ENCODE measurements at places on chromosomes 6 and 20.

DNA sequence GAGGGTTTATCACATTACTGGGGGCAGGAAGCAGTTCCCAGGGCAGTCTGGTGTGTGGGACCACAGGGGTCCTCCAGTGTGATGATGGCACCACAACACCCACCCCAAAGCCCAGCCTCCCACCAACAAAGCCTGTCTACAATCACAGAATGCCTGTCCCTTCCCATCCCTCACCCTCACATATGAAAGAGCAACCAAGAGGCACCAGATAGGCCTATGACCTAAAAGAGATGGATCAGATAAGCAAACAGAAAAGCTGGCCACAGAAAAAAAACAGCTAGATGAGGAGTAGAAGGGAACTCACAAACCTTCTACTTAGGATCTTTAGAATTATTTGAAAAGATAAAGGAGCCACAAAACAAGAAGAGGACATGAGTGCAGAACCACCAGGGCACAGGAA lies 54.3 kb downstream of the SERAC1 start:
- DNase-seq = no peak

- peak; percentile 48 for DNase-seq
Measured at GRCh38 chr6:7673063-7673536, 52.8 kb upstream of the BMP6 start.

DNA sequence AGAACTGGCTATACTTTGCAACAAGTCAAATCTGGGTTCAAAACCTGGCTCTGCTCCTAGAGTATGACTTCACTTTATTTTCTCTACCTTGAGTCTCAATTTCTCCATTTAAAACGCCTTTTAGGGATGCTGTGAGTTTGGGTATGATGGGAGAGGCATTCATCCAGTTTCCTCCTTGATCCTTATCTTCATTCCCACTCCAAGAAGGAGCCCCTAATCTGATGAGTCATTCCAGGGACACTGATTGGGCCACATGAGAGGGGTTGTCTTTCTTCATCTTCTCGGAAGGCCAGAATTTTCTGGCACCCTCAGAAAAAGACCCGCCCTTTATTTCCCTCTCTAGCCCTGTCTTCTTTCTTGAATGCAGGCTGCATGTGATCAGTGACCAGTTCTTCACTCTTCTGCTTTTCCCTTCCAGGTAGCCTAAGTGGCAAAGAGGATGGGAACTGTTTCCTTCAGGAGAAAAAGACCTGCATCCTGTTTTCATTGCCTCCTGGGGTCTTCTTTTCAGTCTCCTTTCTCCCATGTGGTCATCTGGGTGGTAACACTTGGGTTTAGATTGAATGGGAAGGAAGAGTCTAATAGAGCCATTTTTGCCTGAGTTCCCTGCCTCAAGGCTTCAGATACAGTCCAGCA lies 32.1 kb upstream of the PNRC1 start:
- DNase-seq = no peak

- no peak for DNase-seq
Measured at GRCh38 chr20:19969507-19970255, 47.5 kb upstream of the NAA20 start.

DNA sequence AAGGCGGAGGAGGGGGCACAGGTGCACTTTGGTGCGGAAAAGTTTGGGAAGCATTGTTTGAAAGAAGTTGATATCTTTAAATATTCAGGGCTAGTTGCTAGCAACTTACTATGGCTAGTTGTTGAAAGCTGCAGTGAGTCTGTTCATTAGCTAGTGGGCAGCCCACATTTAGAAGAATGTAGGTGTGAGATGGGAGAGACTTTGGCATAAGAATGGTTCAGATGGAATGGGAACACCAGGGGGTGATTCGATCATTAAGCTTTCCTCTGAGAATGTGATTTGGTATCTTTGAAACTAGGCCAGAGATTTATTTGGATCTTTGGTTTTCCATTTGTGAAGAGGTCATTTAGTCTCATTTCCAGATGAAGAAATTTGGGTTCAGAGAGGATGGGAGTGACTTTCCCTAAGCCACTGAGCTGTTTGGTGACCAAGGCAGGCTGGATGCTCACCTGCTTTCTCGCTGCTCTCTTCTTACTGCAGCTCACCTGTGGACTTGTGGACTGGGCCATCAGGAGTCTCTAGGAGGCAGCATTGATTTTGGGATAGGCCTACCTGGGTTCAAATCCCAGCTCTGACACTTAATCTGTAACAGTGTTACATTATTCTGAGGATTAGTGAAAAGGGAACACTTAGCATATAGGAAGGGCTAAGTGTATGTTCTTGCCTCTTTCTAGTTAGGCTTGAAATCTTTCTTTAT lies 62.9 kb downstream of the CARMIL1 start:
- no peak for DNase-seq

- DNase-seq = peak; percentile 30
Measured at GRCh38 chr20:13017235-13017634, 8.5 kb downstream of the SPTLC3 start.

GRCh38 chr6:44122801-44123200 lies 4.5 kb downstream of the MRPL14 start:
- DNase-seq = no peak

Data from stromal cell of bone marrow (primary cell).